ENCODE measurements at places on chromosomes 4 and X. TPM values are rescaled to one million over a fixed set of nuclear protein-coding genes. Genes with fewer than 3 reads are reported as not detected.

The HEPH gene
- total RNA-seq, result 35.7 TPM

DNA sequence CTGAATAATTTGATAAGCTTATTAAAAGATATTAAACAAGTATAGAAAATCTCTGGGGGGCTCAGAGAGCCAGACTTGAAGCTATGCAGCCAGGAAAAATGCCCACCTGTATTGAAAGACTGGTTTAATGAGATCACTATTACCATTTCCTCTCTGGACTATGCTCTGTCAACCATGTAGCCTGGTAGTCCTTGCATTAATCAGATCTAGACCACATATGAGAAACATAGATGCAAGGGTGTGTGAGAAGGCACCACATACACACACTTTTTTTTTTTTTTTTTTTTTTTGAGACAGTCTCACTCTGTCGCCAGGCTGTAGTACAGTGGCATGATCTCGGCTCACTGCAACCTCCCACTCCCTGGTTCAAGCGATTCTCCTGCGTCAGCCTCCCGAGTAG, 75.9 kb upstream of the ATP8A1 start:
- no peak overlapping the region for H3K4me3 ChIP-seq
- H3K4me1 ChIP-seq, result no peaks in the 10 kb centered on the region
- H3K27me3 ChIP-seq, result no peaks in the 10 kb centered on the region
- no peaks in the 10 kb centered on the region for H3K36me3 ChIP-seq
- H3K27ac ChIP-seq, result no peak overlapping the region

The NAP1L3 gene
- total RNA-seq, result 2.1 TPM

DNA sequence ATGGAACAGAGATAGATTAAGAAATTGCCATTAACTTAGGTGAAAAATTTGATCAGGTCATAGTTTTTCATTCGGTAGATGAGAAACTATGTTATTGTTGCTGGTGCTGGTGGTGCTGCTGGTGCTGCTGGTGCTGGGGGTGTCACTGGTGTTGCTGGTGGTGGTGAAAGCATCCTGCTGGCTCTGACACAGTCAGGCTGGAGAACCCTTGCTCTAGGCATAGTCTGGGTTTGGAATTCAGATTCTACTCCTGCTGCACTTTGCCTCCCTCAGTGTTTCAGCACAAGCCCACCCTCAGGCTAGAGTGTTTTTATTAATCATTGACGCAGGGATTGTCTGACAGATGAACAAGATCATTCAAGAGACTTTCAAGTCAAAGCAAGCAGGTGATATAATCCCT, 80.2 kb downstream of the USP46 start:
- no peaks in the 10 kb centered on the region for H3K4me1 ChIP-seq
- H3K27ac ChIP-seq, result no peak overlapping the region
- no peak overlapping the region for H3K4me3 ChIP-seq
- no peak for DNase-seq
- H3K36me3 ChIP-seq, result no peaks in the 10 kb centered on the region

GRCh38 chr4:25343671-25344070, 31.1 kb downstream of the ZCCHC4 start:
- H3K36me3 ChIP-seq, result no peaks in the 10 kb centered on the region
- no peak overlapping the region for H3K27ac ChIP-seq
- no peaks in the 10 kb centered on the region for H3K27me3 ChIP-seq
- no peak overlapping the region for H3K4me3 ChIP-seq
- H3K4me1 ChIP-seq, result no peaks in the 10 kb centered on the region
- DNase-seq, result no peak
